ENCODE measurements at places on chromosomes 3 and 15.
A peak's percentile ranks its signal among the peaks of the same experiment; 100 is the strongest.

DNA sequence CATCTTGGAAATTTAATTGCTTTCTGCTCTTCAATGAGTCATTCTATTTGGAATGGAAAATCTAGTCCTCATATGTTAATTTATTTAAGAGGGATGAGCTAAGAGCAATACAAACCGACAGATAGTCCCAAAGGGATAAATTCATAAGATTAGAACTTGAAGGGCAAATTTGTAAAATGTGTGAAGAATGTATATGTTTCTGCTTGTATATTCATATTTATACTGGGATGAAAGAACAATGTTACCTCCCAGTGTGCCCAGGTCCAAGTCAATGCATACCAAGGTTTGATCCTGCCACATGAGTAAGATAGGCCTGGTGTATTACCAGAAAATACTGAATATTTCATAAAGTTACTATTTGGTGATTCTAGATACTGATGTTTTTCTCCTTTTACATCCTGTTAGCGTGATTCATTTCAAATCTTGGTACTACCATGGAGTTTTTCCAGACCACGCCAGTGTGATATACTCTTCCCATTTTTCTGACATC, 255.6 kb upstream of the SEMA6D start:
- no peak for DNase-seq

GRCh38 chr15:84598250-84598649, 2.6 kb upstream of the ZSCAN2 start:
- no peak for DNase-seq

DNA sequence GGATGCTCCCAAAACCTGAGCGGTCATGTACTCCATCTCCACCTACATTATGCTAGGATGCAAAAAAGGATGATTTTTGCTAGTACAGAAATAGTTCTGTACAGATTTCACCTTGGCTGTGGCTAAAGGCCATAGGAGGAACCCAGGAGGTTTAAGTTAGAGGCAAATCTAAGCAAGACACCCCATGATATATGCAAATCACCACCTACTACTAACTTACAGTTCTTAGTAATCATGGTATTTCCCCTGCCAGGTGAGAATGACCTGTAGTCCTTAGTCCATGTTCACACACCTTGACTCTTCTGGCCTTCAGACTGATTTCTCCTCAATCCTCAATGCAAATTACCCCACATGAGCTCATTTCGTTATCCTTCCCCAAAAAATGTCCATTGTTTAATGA, 154.2 kb downstream of the IMPG2 start:
- no peak for DNase-seq

DNA sequence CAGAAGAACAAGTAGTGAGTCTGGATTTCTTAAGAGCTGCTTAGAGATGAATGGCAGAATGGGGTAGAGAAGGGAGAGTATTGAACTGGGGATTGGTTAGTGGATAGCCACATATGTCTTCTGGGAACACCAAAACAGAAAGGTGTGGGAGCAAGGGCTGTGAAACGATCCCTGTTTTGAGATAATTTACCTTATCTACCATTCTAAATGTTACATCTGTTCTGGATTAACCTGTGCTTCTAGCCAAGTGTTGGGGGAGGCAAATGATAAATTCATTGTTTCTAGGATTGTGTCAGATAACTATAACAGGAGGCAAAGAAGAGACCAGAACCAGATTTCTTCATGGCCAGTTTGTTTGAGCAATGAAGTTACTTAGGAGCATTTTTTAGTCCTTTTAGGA, 8.4 kb downstream of the NR1D2 start:
- DNase-seq: no peak

- no peak for DNase-seq
Measured at GRCh38 chr15:38720893-38721567, 156.4 kb upstream of the RASGRP1 start.

- DNase-seq: no peak
Measured at GRCh38 chr3:197511853-197512635, 43.7 kb downstream of the BDH1 start.

DNA sequence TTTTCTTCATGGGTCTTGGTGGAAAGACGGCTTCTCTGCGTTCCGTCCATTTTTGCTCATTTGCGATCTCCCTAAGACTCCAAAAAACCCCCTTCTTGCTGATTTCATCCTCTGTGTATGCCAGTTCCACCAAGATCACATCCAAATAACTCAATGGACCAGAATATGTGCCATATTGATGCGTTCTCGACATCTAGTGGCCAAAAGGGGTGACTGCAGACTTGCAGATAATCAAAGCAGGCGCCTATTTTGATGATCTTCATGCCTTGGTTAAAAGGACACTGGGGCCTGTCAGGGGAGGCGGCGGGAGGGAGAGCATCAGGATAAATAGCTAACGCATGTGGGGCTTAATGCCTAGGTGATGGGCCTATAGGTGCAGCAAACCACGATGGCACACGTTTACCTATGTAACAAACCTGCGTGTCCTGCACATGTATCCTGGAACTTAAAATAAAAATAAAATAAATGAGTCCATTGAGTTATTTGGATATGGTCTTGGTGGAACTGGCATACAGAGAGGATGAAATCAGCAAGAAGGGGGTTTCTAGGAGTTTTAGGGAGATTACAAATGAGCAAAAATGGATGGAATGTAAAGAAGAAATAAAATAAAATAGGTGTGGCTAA, 104.2 kb upstream of the RAD18 start:
- no peak for DNase-seq

DNA sequence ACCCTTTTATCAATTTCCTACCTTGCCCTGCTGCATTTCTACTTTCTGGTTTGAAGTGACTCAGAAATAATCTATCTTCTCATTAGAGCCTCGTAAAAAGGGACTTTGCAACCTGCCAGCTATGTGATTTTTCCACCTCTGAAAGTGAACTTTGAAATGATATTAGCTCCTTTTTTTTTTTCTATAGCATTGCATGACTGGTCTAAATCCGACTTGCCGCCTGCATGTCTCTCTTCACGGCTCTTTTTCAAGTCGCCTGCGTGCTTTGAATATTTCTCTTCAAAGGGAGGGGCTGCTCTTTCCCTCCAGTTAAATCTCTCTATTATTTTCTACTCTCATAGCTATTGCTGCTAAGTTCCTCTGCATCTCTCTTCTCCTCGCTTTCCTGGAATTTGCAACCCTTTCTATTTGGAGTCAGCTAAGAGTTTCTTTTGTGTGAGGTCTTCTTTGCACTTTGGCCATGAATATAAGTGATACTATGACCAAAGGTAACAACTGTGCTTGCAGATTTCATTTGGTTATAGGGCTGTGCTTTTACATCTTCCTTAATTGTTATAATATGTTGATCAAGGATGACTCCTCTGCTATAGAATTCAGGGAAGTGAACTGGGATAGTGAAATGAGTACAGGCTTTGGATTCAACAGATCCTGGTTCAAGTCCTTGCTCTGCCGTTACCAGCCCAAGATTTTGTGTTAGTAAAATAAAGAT, 541.1 kb downstream of the AGBL1 start:
- DNase-seq: no peak

GRCh38 chr15:60752973-60753720, 274.2 kb upstream of the ICE2 start:
- DNase-seq: no peak

- DNase-seq: no peak
Measured at GRCh38 chr3:149276619-149277018, 55.0 kb upstream of the CP start.

GRCh38 chr3:4043867-4044575, 244.8 kb downstream of the LRRN1 start:
- DNase-seq: no peak

- no peak for DNase-seq
Measured at GRCh38 chr15:78052001-78052401, 25.5 kb downstream of the TBC1D2B start.

GRCh38 chr15:68234060-68234459, 4.5 kb upstream of the CLN6 start:
- no peak for DNase-seq

DNA sequence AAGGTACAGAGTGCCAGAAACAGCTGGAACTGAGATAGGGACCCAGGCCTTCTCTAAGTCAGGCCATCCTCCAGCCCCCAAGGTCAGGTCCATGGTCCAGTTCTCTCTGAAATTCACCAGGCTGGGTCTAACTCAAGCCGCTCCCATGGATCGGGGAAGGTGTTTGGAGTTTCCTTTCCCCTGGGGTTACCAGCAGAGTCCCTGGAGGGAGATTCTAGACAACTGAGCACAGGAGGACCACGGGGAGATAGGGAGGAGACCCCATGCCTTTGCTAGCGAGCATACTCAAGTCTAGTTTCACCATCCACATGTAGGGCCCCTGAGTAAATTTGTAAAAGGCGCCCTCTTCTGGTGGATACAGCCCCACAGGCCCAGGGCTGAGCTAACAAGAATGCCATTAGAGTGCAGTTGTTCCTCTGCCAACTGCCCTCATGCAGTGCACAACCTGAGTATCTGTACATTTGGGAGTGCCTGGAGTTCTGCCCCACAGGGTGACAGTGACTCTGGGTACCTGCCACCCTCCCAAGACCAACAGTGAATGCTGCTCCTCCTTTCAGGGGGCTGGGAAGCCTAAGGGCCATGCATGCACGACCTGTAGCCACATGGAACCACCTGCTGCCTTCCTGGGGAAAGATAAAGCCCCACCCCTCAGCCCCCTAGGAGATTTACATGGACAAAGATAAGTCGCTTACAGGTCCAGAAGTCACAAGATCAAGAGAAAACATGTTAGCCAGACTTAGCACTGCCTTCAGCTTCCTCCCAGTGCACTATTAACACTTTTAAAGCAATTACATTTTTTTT, 89.0 kb downstream of the IQSEC1 start:
- DNase-seq: no peak

- DNase-seq: no peak
Measured at GRCh38 chr15:68063606-68064005, 9.5 kb downstream of the PIAS1 start.

- DNase-seq: no peak
Measured at GRCh38 chr3:7205962-7206361, 345.0 kb downstream of the GRM7 start.

DNA sequence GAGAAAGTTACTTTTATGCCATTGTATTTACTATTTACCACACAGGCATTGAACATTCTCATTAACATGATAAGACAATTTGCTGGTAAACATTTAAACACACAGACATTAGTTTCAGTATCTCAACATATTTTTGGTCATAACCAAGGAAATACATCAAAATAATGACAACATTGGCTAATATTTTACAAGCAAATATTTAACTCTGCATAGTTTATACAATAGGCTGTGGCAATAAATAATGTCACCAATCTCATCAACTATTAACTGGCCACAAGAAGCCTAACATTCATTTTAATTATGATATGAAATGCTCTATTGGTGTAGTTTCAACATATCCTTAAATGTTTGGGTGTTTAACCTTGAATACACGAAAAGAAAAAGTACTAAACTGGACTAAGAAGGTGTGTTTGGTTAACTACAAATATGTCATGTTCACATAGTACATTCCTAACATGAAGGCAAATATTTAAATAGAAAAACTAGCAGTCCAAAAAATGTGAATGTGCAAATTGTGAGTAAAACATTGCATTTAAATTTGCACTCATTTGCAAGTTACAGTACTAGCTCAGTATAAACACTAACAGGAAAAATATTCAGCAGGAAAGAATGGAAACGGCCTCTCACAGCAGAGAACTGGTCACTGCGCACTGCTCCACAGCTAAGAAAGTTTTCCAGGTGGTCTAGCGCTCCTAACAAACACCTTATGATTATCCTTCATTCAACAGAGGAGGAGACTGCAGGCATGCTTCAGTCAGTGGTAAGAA, 106.6 kb downstream of the GLDN start:
- no peak for DNase-seq

GRCh38 chr3:46845860-46846623, 17.2 kb downstream of the MYL3 start:
- peak; percentile 93 for DNase-seq

DNA sequence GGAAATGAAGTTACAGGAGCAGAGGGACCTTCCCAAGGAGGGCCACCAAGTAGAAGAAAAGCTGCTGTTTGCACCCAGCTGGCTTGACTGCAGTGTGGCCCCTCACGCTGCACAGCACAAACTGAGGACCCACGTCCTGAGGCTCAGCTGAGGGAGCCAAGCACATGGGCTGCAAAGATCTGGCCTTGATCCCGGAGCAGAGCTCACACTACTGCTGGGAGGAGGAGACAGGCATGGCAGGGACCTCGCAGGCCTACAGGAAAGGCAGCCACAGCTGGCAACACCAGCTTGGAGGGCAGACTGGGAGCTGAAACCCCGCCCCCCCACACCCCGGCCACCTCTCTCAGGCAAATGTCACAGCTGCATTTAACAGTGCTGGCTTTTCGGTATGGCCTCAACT, 39.7 kb downstream of the KLHL25 start:
- peak; percentile 68 for DNase-seq

DNA sequence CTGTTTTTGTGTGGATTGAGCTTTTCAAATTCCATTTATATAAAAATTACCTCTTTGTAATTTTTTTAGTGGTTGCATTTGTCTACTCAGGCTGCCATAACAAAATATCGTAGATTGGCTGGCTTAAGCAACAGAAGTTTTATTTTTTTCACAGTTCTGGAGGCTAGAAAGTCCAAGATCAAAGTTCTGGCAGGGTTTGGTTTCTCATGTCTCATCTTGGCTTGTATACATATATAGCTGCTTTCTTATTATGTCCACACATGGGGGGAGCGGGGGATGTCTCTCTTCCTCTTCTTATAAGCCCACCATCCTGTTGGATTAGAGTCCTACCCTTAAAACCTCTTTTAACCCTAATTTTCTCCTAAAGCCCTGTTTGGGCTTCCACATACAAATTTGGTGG, 28.5 kb downstream of the MGA start:
- no peak for DNase-seq

- peak; percentile 62 for DNase-seq
Measured at GRCh38 chr15:69665641-69666111, 213.1 kb downstream of the RPLP1 start.

DNA sequence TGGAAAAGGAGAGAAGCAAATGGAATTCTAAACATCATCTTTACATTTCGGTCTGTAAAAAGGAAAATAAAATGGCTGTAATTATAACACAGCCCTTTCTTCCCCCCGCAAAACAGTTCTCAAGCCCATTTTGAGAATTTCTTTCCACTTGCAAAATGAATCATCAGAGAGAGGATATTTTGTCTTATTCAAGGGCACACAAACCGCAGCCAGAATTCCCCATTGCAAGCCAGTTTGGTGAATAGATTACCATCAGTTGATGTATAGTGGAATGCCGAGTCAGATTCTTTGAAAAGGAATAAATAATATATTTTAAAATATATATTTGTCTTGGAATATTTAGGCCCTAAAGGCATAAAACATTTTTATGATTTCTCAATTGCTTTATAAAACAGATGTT, 420.4 kb upstream of the SEMA6D start:
- no peak for DNase-seq

- DNase-seq: no peak
Measured at GRCh38 chr15:47394286-47394809, 323.0 kb upstream of the SEMA6D start.

GRCh38 chr3:31469385-31469784, 63.3 kb upstream of the STT3B start:
- no peak for DNase-seq
